ENCODE measurements at places on chromosomes 1 and 21. TPM values are rescaled to one million over a fixed set of nuclear protein-coding genes. Genes with fewer than 3 reads are reported as not detected.

- DNase-seq = no peak
Observed at GRCh38 chr1:15178571-15179484, 25.3 kb downstream of the TMEM51 start.

DNA sequence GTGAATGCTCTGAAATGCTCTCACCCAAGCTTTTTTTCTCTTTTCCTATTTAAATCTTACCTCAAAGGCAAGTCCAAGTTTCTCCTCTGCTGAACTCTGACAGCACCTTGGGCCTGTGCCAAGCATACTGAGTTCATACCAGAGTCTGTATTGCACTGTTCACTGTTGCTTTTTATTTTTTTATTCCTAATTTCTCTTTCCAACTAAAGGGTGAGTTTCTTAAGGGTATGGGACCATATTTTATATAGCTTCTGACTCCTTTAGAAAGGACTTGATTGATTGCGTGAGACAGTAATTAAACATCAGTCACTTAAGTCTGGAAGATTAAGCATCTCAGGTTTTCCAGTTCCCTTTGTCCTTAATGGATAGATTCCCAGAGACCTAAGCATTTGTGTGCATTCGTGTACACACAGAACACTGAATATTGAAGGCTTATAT is 69.9 kb downstream of the CACHD1 start:
- DNase-seq = peak; percentile 93

GRCh38 chr1:220378571-220379302 is 106.5 kb upstream of the RAB3GAP2 start:
- no peak for DNase-seq

DNA sequence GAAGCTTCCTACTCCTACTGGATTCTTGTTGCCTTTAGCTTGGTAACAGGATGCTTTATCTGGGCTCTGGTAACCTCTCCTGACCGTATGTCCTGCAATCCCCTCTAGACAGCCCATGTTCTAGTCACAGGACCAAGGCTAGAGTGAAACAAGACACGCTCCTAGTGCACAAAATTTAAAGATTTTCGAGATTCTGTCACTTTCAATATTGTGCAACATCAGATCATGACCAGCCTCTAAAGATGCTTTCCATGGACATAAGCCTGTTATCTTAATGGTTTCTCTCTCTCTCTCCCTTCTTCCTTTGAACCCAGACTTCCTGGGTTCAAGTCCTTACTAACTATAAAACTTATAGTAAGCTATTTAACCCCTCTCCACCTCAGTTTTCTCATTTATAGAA is 1.6 kb upstream of the LY9 start:
- DNase-seq = no peak

- DNase-seq = no peak
Observed at GRCh38 chr1:199242601-199243000, 603.8 kb downstream of the PTPRC start.

GRCh38 chr1:180501865-180502360 is 464 bp downstream of the ACBD6 start:
- DNase-seq = peak; percentile 64

F13B gene
- total RNA-seq = not detected

S100A1 gene
- total RNA-seq = 152 TPM

LENEP gene
- not detected for total RNA-seq

Data from thyroid gland (tissue), 4 donors.